Activated CD4-positive, alpha-beta T cell treated with anti-CD3 and anti-CD28 coated beads, Interleukin-2, amount 50 U/mL, for 48 hours (primary cell): ENCODE measurements at places on chromosomes 6 and 20.
A peak's percentile ranks its signal among the peaks of the same experiment; 100 is the strongest.

GRCh38 chr6:103554911-103555310 lies 1304.8 kb downstream of the HACE1 start:
- DNase-seq = no peak

DNA sequence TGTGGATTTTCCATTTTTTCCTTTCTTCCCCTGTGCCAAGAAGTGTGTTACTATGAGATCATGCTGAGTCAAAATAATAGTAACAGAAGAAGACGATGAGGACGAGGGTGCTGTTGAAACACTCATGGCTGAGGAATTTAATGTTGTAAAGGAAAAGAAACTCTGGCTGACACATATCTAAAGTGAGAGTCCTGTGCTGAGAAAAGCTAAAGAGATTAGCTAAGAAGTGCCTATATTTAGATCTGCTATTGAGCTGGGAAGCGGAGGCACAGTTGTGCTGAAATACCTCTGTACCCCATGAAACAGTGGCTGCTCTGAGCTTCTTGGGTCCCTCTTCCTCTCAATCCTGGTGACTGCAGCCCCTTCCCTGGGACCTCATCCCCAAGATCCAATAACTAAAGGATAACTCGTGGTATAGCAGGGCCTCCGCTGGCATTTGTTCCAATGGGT lies 1.1 kb upstream of the SYTL3 start:
- peak; percentile 48 for DNase-seq

GRCh38 chr6:169755162-169755561 lies 3.7 kb downstream of the ERMARD start:
- DNase-seq = no peak

- no peak for DNase-seq
These were observed 21.2 kb downstream of the MKKS start for GRCh38 chr20:10412591-10413408.

DNA sequence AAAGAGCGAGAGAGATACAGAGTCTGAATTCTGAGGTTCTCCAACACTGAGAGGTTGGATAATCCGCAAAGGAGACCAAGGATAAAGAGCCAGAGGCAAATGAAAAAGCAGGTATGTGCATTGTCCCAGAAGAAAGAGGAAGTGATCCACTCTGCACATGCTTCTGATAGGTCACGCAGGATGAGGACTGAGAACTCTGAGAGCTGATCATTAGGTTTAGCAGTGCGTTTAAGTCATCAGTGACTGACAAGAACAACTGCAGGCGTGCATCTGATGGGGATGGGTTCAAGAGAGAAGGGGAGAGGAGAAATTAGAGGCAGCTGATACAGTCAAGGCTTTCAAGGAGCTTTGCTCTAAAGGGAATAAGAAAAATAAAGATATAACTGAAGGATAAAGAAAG lies 301.2 kb upstream of the SGK1 start:
- DNase-seq = no peak

DNA sequence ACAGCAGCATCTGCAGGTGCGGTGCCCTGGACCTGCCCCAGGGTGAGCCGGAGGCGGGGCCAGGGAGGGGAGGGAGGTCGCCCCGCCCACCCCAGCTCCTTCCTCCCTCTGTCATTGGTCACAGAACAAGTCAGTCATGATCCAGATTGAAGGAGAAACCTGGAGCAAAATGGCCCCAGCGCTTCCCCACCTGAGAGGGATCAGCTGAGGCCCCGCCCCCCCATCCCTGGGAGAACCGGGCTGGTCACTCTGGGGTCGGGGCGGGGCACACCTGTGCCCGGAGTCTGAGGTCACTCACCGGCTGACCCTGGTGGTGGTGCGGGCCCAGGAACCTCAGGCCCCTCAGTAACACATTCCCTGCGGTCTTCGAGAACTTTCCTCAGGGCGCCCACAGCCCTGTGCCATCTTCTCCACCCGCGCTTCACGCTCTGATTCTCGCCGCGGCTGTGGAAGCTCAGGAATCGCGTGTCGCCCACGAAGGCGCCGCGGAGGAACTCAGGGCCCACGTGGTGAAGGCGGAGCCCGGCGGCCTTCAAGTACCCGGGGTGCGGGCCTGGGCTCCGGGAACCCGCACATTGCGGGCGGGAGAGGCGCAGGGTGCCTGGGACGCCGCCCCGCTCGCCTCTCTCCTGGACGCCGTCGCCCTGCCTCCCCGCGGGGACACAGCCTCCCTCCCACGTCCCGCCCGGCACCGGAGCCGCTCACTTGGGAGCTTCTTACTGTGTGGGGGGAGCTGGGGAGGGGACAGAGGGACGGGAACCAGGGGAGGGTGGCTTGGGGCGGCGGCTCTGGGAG lies 36.4 kb upstream of the HLA-C start:
- DNase-seq = peak; percentile 69

- no peak for DNase-seq
These were observed 42.2 kb downstream of the RIOK1 start for GRCh38 chr6:7431674-7432390.
